Activated naive CD8-positive, alpha-beta T cell treated with anti-CD3 and anti-CD28 coated beads, Interleukin-2, amount 10 ng/mL, durations not matched to agents 7 days and 5 days (primary cell): ENCODE measurements at places on chromosomes 16 and 17. TPM values are rescaled to one million over a fixed set of nuclear protein-coding genes. Genes with fewer than 3 reads are reported as not detected.

DNA sequence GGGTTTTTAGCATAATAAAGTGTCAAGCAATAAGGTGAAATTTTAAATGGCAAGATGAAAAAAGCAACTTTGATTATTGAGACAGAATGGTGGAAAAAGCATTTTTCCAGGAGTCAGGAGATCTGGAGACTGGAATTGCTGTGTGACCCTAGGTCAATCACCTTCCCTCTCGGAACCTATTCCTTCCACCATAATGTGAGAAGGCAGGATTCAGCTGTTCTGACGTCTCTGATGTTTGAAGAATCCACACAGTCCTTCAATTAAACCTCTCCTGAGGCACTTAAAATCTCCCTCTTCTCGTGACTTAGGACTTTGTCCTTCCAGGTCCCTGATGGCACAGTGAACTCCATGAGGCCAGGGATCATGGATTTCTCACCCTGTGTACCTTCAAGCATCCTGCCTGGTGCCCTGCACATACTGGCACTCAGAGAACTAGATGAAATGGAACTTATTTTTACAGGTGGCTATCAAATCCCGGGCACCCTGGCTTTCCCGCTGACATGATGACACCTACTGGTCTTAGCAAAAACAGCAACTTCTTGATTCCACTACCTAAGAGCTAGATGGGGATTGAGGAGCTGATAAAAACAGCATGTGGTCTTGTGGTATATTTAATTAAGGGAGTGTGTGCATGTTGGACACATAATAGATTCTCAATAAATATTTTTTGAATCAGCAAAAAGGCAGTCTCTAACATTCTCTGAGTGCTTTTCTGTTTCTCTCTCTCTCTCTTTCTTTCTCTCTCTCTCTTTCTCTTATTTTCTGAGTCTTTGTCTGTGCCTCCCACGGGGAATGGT, 2.3 kb upstream of the CCDC182 start:
- peaks cover 2% of the 10 kb centered on the region for H3K36me3 ChIP-seq
- no peak overlapping the region for H3K27ac ChIP-seq
- no peak overlapping the region for H3K4me3 ChIP-seq
- peak; percentile 43 for DNase-seq
- H3K27me3 ChIP-seq = no peaks in the 10 kb centered on the region

GRCh38 chr17:40888196-40888720, 3.2 kb upstream of the KRT20 start:
- no peak overlapping the region for H3K4me3 ChIP-seq
- peaks cover 45% of the 10 kb centered on the region for H3K27me3 ChIP-seq
- no peaks in the 10 kb centered on the region for H3K4me1 ChIP-seq
- H3K36me3 ChIP-seq = no peaks in the 10 kb centered on the region
- no peak for DNase-seq
- no peak overlapping the region for H3K27ac ChIP-seq

GRCh38 chr17:77861981-77862645, 96.4 kb upstream of the TNRC6C start:
- H3K27ac ChIP-seq = no peak overlapping the region
- H3K4me1 ChIP-seq = peaks cover 18% of the 10 kb centered on the region
- H3K27me3 ChIP-seq = peaks cover 3% of the 10 kb centered on the region
- no peaks in the 10 kb centered on the region for H3K36me3 ChIP-seq

DNA sequence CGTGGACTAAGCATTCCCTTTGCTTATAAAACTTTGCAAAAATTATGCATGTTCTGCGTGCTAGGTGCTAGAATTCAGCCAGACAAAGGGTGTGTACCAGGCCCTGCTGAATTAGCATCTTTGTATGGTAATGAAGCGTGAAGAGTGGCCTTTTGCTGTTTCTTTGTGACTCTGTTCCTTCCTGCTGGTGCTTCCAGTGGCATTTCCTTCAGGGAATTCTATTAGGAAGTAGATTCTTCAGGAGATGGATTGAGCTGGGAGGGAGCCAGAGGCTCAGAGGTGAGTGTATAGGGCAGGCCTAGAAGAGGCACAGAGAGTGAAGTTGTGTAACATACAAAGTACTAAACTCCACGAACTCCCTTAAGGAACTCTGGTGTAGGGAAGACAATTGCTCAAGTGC, 73.9 kb upstream of the ASIC2 start:
- no peaks in the 10 kb centered on the region for H3K36me3 ChIP-seq
- no peak for DNase-seq
- no peak overlapping the region for H3K27ac ChIP-seq
- H3K27me3 ChIP-seq = peaks cover 2% of the 10 kb centered on the region
- no peaks in the 10 kb centered on the region for H3K4me1 ChIP-seq

- no peaks in the 10 kb centered on the region for H3K27me3 ChIP-seq
- no peak overlapping the region for H3K4me3 ChIP-seq
- no peak for DNase-seq
- peaks cover 65% of the 10 kb centered on the region for H3K4me1 ChIP-seq
- peaks cover 29% of the 10 kb centered on the region for H3K36me3 ChIP-seq
Observed at GRCh38 chr16:17338244-17338643, 132.5 kb downstream of the XYLT1 start.

GRCh38 chr17:43454868-43455267, 28.9 kb upstream of the DHX8 start:
- no peak for DNase-seq
- peaks cover 10% of the 10 kb centered on the region for H3K27me3 ChIP-seq
- peaks cover 7% of the 10 kb centered on the region for H3K4me1 ChIP-seq
- no peak overlapping the region for H3K27ac ChIP-seq
- no peaks in the 10 kb centered on the region for H3K36me3 ChIP-seq
- H3K4me3 ChIP-seq = no peak overlapping the region

- H3K4me3 ChIP-seq = peak overlapping the region; percentile 70
- DNase-seq = peak; percentile 71
- H3K27ac ChIP-seq = peak overlapping the region; percentile 58
- H3K27me3 ChIP-seq = peaks cover 30% of the 10 kb centered on the region
Observed at GRCh38 chr16:89256651-89257254, 39.2 kb downstream of the ZNF778 start.

GRCh38 chr17:58531661-58532554, 17.5 kb upstream of the MTMR4 start:
- peak overlapping the region; percentile 51 for H3K4me3 ChIP-seq
- H3K4me1 ChIP-seq = peaks cover 11% of the 10 kb centered on the region
- H3K27ac ChIP-seq = no peak overlapping the region
- H3K27me3 ChIP-seq = peaks cover 47% of the 10 kb centered on the region
- peak; percentile 82 for DNase-seq
- no peaks in the 10 kb centered on the region for H3K36me3 ChIP-seq

The GNGT2 gene
- 34.2 TPM for total RNA-seq

The MAPT gene
- total RNA-seq = 0.69 TPM

The PIMREG gene
- 21.1 TPM for total RNA-seq
